ENCODE measurements at places on chromosomes 6 and 20.

DNA sequence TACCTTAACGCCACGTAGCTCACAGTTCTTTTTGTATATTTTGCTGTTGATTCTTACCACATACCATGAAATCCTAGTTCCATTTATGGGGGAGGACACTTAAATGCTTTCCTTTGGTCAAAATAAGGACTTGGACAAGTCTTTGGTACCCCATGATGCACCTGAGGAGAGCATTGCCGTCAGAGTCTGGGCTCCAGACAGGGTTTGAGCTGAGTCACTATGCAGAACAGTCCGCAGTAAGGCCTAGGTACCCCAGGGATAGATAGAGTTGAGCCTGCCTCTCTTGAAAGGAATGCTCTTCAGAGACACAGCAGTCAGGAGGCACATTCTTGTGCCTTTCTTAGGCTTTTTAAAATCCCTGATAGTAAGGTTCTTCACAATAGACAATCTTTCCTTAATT is 6.0 kb downstream of the PARD6B start:
- DNase-seq, result no peak

GRCh38 chr20:8043687-8044282 is 24.2 kb upstream of the TMX4 start:
- DNase-seq, result peak; percentile 74

DNA sequence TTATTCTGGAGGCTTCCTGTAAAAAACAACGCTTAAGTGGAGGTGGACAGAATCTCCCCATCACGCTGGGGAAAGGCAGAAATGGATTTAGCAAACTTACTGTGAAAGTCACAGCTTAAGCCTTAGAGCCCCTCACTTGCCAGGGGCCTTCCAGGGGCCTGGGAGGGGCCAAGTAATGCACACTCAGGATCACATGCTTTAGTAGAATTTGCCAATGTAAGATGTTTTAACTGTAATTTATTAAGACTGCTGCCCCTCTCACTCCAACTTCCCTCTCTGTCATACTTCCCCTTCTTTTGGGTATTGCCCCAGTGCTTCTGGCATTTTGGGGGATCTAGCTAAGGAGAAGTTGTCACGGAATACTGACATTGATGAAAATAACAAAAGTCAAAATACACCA is 12.6 kb upstream of the ADA start:
- DNase-seq, result no peak

DNA sequence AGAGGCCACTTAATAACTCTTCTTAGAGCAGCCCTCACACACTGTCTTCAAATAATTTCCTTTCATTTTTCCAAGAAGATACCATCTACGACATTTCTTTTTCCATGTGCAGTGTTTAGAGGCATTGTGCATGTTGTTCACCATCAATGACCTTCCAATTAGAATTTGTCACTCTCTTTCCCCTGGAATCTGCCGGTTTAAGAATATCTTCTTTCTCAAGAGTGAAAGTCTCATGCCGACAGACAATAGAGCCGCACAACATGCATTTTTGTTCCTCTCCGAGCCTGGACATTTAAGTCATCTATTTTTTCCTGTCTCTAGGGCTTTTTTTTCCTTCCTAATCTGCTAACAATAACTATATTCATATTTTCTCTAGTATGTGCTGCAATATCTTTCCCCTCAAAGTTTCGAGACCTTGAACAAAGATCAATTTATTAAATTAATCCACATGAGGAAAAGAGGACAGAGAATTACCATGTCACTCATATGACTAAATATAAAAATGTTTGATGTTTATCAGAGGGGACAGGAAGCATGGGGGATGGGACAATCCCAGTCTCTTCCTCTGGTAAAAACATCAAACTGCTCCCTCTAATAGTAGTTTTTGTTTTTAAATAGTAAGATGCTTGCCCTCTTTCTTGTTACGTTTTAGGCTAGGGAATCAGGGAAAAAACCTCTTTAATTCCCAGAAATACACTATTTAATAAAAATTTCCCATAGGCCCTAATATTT is 893.4 kb downstream of the C6orf118 start:
- DNase-seq, result no peak

Data from SW 1271 (cell line).